ENCODE measurements at places on chromosomes 2 and 18. TPM values are rescaled to one million over a fixed set of nuclear protein-coding genes. Genes with fewer than 3 reads are reported as not detected.
A peak's percentile ranks its signal among the peaks of the same experiment; 100 is the strongest.

GRCh38 chr2:66915237-66915636, 480.3 kb downstream of the MEIS1 start:
- no peaks in the 10 kb centered on the region for H3K36me3 ChIP-seq
- no peak overlapping the region for H3K27ac ChIP-seq
- H3K4me1 ChIP-seq = no peaks in the 10 kb centered on the region
- no peaks in the 10 kb centered on the region for H3K27me3 ChIP-seq

GRCh38 chr2:39715095-39715494, 49.4 kb downstream of the TMEM178A start:
- H3K4me1 ChIP-seq = no peaks in the 10 kb centered on the region
- H3K4me3 ChIP-seq = no peak overlapping the region
- no peaks in the 10 kb centered on the region for H3K27me3 ChIP-seq

DNA sequence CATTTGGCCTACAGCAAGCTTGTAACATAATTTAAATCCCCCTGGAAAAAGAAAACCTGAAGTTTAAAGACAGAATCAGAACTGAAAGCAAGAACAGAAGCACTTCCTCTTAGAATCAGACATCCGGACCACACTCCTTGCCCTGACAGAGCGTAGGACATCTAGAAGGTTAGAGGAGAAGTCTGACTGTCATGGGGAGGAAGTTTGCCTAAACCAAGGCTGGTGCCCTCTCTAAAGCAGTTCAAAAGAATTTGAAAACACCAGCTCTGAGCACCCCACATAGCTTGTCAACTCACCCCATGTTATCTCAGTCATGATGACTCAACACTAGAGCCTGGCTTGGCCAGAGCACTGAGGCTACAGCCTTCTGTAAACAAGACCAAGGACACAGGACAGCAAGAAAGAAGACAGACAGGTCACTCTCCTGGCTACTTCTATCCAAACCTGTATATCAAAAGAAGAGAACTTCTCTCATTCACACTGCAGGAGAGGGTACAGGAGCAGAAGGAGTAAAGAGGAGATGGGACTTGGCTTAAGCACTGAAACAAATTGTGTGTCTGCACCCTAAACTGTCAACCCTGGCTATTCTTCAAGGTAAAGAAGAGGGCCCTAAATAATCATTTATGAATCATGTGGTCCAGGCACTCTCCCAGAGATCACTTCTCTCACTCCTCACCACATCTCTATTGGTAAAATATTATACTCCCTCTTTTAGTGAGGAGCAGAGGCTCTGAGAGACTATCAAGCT, 198.6 kb downstream of the MEMO1 start:
- no peaks in the 10 kb centered on the region for H3K4me1 ChIP-seq
- no peaks in the 10 kb centered on the region for H3K36me3 ChIP-seq
- H3K4me3 ChIP-seq = no peak overlapping the region

DNA sequence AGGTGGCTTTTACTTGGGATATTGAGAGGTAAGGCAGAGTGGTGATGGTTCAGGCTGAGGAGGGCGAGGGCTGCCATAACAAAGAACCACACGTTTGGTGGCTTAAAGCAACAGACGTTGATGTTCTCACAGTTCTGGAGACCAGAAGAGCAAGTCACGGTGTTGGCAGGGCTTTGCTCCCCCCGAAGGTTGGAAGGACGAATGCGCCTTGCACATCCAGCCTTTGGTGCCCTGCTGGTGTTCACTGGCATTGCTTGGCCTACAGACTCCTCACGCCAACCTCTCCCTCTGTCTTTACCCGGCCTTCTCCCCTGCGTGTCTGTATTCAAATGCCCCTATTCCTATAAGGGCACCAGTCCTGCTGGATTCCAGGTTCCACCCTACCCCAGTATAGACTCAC, 125.4 kb downstream of the TPO start:
- H3K27ac ChIP-seq = no peak overlapping the region
- no peaks in the 10 kb centered on the region for H3K36me3 ChIP-seq
- DNase-seq = peak; percentile 43
- H3K4me3 ChIP-seq = no peak overlapping the region
- no peaks in the 10 kb centered on the region for H3K4me1 ChIP-seq

DNA sequence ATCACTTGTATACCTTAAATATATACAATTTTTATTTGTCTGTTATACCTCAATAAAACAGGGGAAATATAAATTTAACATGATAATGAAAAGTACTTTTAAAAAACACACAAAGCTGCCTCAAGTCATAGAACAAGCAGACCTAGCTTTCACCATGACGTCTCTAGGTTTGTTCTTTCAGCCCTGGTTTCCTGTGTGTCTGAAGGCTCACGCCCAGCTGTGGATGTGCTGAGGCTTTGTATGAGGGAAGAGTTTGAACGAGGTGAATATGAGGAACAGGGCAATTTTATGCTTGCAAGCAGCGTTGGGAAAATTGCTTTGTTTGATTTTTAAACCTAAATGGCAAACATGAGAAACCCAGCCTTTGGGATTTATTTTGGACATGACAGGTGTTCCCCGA, 15.3 kb downstream of the SH3RF3 start:
- H3K4me3 ChIP-seq = no peak overlapping the region
- H3K36me3 ChIP-seq = no peaks in the 10 kb centered on the region
- no peaks in the 10 kb centered on the region for H3K4me1 ChIP-seq
- no peak overlapping the region for H3K27ac ChIP-seq

- H3K27ac ChIP-seq = no peak overlapping the region
- H3K27me3 ChIP-seq = no peaks in the 10 kb centered on the region
- H3K36me3 ChIP-seq = no peaks in the 10 kb centered on the region
- no peak overlapping the region for H3K4me3 ChIP-seq
- no peak for DNase-seq
These were observed 10.0 kb downstream of the CAPN10 start for GRCh38 chr2:240596491-240596931.

DNA sequence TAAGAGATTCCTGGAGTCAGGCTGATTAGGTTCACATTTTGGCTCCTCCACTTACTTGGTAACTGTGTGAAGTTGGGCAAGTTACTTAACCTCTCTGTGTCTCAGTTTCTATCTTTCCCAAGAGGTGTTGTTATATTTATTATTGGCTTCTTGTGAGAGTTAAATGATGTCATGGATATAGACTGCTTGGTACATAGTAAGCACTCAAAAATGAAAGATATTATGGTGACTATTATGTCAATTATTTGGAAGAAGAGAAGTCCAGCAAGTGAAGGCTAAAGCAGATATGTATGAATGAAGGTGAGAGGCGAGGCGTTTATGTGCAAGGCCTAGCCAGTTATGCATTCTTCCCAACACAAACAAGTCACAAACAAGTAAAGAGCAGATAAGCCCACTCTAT, 417.4 kb downstream of the TSN start:
- H3K27ac ChIP-seq = no peak overlapping the region
- H3K36me3 ChIP-seq = no peaks in the 10 kb centered on the region
- H3K4me1 ChIP-seq = peaks cover 2% of the 10 kb centered on the region
- H3K4me3 ChIP-seq = no peak overlapping the region
- H3K27me3 ChIP-seq = no peaks in the 10 kb centered on the region

GRCh38 chr2:41409328-41409727, 638.5 kb upstream of the PKDCC start:
- no peaks in the 10 kb centered on the region for H3K27me3 ChIP-seq
- H3K4me1 ChIP-seq = no peaks in the 10 kb centered on the region
- no peak for DNase-seq
- no peaks in the 10 kb centered on the region for H3K36me3 ChIP-seq
- no peak overlapping the region for H3K27ac ChIP-seq

GRCh38 chr18:66722671-66723070, 118.8 kb upstream of the CDH19 start:
- no peaks in the 10 kb centered on the region for H3K27me3 ChIP-seq
- no peak for DNase-seq
- peak overlapping the region; percentile 73 for H3K27ac ChIP-seq
- peaks cover 23% of the 10 kb centered on the region for H3K4me1 ChIP-seq

DNA sequence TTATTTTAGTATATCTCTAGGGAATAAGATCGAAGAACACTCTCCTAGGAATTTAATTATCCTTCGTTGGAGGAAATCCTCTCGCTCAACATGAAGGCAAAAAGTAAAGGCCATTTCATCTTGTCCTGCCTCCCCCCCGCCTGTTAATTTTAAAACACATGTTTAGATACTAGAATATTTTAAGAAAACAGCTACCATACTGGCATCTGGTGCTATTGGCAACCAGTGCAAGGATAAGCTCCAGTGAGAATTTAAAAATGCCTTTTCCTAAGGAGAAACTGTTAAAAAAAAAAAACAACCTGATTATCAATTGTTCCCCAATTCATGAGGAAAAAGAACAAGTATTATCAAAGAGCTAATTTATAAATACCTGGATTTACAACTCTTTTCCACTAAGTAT, 864.7 kb downstream of the NRXN1 start:
- H3K4me3 ChIP-seq = no peak overlapping the region
- H3K4me1 ChIP-seq = no peaks in the 10 kb centered on the region
- H3K36me3 ChIP-seq = no peaks in the 10 kb centered on the region
- DNase-seq = no peak

DNA sequence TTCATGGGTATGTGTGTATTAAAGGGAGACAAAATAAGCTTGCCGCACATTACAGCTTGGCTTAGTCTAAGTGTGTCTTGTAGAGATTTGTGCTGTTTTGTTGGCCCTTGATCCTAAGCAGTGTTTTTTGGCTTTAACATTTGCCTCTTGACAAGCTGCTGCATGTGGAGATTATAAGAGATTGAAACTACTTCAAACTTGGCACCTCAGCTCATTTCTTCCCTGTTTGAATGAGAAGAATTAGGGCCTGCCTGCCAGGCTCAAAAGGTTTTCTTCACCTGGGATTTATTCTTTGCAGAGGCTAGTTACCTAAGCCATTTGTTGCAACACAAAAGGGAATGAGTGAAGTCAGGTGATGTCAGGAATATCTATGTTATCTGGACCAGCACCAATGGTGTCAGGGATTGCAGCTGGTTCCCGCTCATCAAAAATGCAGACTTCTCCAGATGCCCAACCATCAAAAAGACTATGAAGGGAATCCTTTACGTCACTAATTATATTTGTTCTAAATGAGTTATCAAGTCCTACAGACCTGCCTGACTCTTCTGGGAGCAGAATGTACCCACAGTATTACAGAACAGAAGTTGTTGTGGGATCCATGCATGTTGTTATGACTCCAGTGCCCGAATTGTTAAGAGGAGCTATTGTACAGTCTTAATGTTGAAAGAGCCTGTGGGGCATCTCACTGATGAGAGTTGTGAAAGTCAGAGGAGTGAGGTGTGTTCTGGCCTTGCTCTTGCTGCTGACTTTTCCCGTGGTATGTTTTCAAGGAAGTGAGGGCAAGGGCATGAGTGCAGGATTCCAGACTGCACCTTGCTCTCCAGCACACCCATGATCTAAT, 31.0 kb downstream of the ABCA12 start:
- DNase-seq = no peak
- no peak overlapping the region for H3K27ac ChIP-seq
- H3K4me1 ChIP-seq = no peaks in the 10 kb centered on the region
- no peaks in the 10 kb centered on the region for H3K27me3 ChIP-seq
- H3K4me3 ChIP-seq = no peak overlapping the region

- no peaks in the 10 kb centered on the region for H3K27me3 ChIP-seq
- no peak overlapping the region for H3K4me3 ChIP-seq
- no peak for DNase-seq
- H3K36me3 ChIP-seq = no peaks in the 10 kb centered on the region
These were observed 168.8 kb downstream of the SEPTIN10 start for GRCh38 chr2:109444916-109445315.

DNA sequence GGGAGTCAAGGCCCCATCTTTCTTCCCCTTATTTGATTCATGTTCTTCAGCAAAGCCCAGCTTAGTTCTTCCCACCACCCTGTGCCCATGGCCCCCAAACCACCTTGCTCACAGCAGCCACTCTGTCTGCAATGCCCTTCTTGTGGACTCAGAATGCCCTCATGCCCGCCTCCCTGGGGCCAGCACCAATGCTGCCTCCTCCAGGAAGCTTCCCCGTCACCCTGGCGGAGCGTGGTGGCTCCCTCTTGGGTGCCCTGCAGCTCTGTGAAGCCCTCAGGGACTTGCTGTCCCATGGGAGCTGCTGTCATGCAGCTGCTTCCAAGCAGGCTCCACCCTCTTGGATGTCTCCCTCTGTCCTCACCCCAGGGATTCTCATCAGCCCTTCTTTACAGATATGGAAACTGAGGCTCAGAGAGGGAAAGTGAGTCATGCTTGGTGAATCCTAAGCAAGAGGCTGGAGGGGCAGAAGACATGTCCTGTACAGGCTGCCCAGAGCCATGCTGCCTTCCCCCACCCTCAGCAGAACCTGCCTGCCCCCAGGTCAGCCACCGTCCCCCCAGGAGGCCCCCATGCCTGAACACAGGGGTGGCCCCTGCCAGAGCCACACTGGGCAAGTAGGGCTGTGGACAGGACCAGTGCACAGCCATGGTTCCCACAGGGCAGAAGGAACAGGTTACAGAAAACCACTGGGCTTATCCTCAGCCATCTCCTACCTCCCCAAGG, 11.8 kb upstream of the DUSP2 start:
- H3K36me3 ChIP-seq = no peaks in the 10 kb centered on the region
- H3K4me3 ChIP-seq = no peak overlapping the region
- no peaks in the 10 kb centered on the region for H3K27me3 ChIP-seq
- H3K4me1 ChIP-seq = no peaks in the 10 kb centered on the region
- no peak overlapping the region for H3K27ac ChIP-seq

- no peaks in the 10 kb centered on the region for H3K36me3 ChIP-seq
- H3K4me1 ChIP-seq = no peaks in the 10 kb centered on the region
- H3K27me3 ChIP-seq = no peaks in the 10 kb centered on the region
- H3K4me3 ChIP-seq = no peak overlapping the region
- no peak for DNase-seq
- no peak overlapping the region for H3K27ac ChIP-seq
These were observed 91.4 kb downstream of the LDLRAD4 start for GRCh38 chr18:13309748-13310670.

GRCh38 chr18:6487968-6488367, 73.3 kb upstream of the L3MBTL4 start:
- no peak overlapping the region for H3K27ac ChIP-seq
- no peaks in the 10 kb centered on the region for H3K36me3 ChIP-seq
- H3K4me1 ChIP-seq = peaks cover 16% of the 10 kb centered on the region
- H3K4me3 ChIP-seq = no peak overlapping the region
- H3K27me3 ChIP-seq = no peaks in the 10 kb centered on the region

DNA sequence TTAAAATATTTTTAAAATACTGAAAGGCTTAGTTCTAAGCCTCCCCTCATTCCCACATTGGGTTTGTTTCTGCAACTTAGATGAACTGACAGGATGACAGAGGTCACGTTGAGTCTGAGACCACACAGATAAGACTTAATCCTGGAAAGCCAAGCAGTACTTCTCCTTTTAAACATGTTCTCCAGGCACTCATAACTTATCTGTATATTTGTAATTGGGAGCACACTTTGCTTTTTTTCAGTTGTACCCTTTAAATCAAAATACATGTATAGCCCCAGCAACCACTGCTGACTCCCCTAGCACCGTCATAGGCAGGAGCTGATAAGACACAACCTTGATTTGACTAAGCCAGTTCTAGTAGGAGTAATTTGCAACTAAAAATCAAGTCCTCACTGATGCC, 394.8 kb downstream of the PID1 start:
- H3K4me3 ChIP-seq = no peak overlapping the region
- no peak overlapping the region for H3K27ac ChIP-seq
- no peaks in the 10 kb centered on the region for H3K36me3 ChIP-seq
- no peaks in the 10 kb centered on the region for H3K27me3 ChIP-seq

MEP1B gene
- total RNA-seq = 0.19 TPM

RUFY4 gene
- 0.39 TPM for total RNA-seq

PROKR1 gene
- 0.24 TPM for total RNA-seq

FOXD4L1 gene
- 0.55 TPM for total RNA-seq

SERPINB4 gene
- total RNA-seq = not detected

DOK6 gene
- 0.71 TPM for total RNA-seq

GRHL1 gene
- 8.0 TPM for total RNA-seq

ERICH2 gene
- total RNA-seq = 78.8 TPM

ITPRIPL1 gene
- total RNA-seq = 14.0 TPM

OSR1 gene
- 27.7 TPM for total RNA-seq

LRP1B gene
- 1.9 TPM for total RNA-seq

Measured in testis (tissue), 5 donors.